ENCODE measurements at places on chromosomes 4 and X.
A peak's percentile ranks its signal among the peaks of the same experiment; 100 is the strongest.

- DNase-seq, result no peak
Measured at GRCh38 chrX:14997271-14997670, 124.0 kb downstream of the MOSPD2 start.

DNA sequence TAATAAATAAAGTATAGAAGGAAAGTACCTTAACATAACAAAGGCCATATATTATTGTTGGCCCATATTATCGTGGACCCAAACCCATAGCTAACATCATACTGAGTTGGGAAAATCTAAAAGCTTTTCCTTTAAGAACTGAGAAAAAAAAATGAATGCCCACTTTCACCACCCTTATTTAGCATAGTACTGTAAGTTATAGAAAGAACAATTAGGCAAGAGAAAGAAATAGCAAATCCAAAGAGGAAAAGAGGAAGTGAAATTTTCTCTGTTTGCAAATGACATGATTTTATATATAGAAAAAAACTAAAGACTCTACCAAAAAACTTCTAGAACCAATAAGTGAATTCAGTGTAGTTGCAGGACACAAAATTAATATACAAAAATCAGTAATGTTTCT lies 1854.6 kb downstream of the PCDH7 start:
- DNase-seq, result no peak

DNA sequence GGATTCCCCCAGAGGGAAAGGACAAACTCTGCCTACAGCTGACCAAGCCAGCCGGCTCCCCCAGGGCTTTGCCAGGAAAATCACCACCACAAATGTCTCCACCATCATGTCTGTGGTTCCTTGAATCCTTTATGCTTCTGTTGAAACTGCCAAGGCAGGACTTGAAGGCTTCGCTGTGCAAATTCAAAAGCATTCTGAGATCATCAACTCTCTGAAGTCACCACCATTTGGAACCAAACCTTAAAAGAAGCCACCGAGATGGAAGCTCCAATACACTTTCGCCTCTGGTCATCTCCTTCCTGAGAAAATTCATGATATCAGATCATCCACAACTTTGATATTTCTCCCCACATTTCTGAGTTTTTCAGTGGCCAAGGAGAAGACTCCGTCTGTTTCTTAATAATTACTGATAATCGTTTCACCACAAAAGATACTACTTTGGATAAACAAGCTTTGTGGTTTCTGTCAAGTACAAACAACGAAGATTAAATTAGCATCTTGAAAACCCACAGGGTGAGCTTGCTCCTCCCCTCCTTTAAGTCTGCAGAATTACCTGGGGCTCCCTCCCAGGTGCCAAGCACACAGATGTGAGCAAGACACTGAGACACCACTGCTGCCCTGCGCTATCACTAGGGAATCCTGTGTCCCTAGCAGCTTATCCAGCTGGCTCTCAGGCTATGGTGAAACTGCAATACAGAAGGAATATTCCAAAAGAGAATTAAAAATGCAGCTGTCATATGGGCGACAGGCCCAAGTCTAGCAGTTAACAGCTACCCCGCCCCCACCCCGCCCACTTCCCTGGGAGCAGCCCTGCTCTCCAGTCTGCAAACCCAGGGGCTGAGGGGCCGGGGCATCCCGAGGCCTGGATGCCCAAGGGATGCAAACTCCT lies 125.0 kb upstream of the TBL1X start:
- DNase-seq, result no peak

GRCh38 chrX:11678158-11678557 lies 12.4 kb upstream of the ARHGAP6 start:
- DNase-seq, result no peak

- DNase-seq, result no peak
Measured at GRCh38 chrX:138847930-138848329, 136.4 kb upstream of the FGF13 start.

GRCh38 chr4:40649321-40649720 lies 19.7 kb upstream of the RBM47 start:
- no peak for DNase-seq

- DNase-seq, result no peak
Measured at GRCh38 chr4:42359711-42360110, 37.6 kb upstream of the SHISA3 start.

- DNase-seq, result peak; percentile 34
Measured at GRCh38 chrX:25005034-25005381, 10.8 kb downstream of the ARX start.

GRCh38 chrX:15643786-15644559 lies 20.6 kb downstream of the CLTRN start:
- no peak for DNase-seq
